ENCODE measurements at places on chromosomes 3 and 15. TPM values are rescaled to one million over a fixed set of nuclear protein-coding genes. Genes with fewer than 3 reads are reported as not detected.

The PLSCR5 gene
- total RNA-seq = not detected

The DCLK3 gene
- total RNA-seq = not detected

The TRA2B gene
- 137 TPM for total RNA-seq

The ZNF502 gene
- total RNA-seq = 2.6 TPM

The SOX14 gene
- not detected for total RNA-seq
